ENCODE measurements at places on chromosomes 7 and 10. TPM values are rescaled to one million over a fixed set of nuclear protein-coding genes. Genes with fewer than 3 reads are reported as not detected.

DNA sequence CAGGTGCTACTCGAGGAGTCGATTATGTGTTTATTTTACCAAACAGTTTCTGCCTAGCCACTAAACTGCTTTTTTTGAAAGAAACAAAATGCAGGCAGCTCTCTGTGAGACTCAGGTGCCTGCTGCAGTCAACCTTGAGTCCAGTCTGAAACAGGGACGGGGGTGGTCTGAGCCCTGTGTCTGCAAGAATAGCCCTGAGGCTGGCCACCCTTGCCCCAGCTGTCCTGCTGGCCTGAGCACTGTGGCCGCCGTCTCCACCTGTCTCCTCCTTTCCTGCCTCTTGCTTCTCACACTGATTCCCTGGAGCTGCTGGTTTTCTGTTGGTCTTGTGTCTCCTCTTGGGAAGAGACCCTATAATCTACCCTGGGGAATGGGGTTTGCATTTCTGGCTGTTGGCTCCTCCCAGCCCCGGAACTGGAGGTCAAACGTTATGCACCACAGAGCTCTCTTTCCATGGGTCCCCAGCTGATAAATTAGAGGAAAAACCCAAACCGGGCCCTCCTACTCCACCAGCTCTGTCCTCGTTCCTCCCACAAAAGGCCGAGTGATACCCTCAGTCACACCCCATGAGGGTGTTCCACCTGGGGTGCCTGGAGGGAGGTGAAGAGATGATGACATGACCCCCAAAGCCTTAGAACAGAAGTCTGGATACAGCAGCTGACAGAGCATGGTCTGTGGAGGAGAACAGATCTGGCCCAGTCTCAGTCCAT lies 15.0 kb upstream of the SLC18A3 start:
- H3K4me3 ChIP-seq: no peak overlapping the region
- H3K27me3 ChIP-seq: peaks cover 20% of the 10 kb centered on the region
- H3K27ac ChIP-seq: no peak overlapping the region
- no peak for DNase-seq
- H3K36me3 ChIP-seq: no peaks in the 10 kb centered on the region

PCLO gene
- 3.5 TPM for total RNA-seq

CALHM3 gene
- total RNA-seq: not detected

ITIH5 gene
- not detected for total RNA-seq

DNA sequence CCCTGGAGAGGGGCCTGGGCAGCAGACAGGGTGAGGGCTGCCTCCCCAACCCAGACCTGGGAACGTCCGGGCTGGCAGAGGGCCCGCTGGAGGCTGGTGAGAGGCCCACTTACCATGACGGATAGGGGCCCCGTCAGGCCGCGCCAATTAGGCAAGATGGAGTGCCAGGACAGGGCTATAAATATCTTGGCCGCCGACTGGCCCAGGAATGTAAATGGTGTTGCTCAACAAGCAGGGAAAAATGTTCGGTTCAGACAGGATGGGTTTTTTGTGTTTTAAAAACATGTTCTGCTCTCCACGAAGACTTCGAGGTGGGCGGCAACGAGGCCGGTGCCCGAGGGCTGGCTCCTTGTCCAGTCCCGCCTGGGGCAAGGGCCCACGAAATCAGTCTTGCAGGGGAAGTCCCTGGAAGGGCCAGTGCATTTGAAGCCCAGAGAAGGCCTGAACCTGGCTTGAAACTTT lies 35.8 kb upstream of the ELN start:
- H3K4me1 ChIP-seq: peaks cover 8% of the 10 kb centered on the region
- H3K27ac ChIP-seq: no peak overlapping the region
- peaks cover 4% of the 10 kb centered on the region for H3K36me3 ChIP-seq
- H3K27me3 ChIP-seq: no peaks in the 10 kb centered on the region
- no peak overlapping the region for H3K4me3 ChIP-seq

TAS2R5 gene
- 1.5 TPM for total RNA-seq
